ENCODE measurements at places on chromosomes 1 and 21. TPM values are rescaled to one million over a fixed set of nuclear protein-coding genes. Genes with fewer than 3 reads are reported as not detected.
A peak's percentile ranks its signal among the peaks of the same experiment; 100 is the strongest.

Gene PDE4DIP
- 45.2 TPM for total RNA-seq

Gene ERICH3
- not detected for total RNA-seq

Gene KHDRBS1
- total RNA-seq, result 126 TPM

Gene CFHR3
- not detected for total RNA-seq

Gene G0S2
- 15.1 TPM for total RNA-seq

Gene TNFRSF9
- 3.4 TPM for total RNA-seq

Gene TNFRSF25
- 18.8 TPM for total RNA-seq

Gene EEIG2
- total RNA-seq, result 7.1 TPM

Gene KLHDC7A
- 0.17 TPM for total RNA-seq

Gene MTARC1
- total RNA-seq, result 4.5 TPM

Gene SEMA4A
- 0.66 TPM for total RNA-seq

DNA sequence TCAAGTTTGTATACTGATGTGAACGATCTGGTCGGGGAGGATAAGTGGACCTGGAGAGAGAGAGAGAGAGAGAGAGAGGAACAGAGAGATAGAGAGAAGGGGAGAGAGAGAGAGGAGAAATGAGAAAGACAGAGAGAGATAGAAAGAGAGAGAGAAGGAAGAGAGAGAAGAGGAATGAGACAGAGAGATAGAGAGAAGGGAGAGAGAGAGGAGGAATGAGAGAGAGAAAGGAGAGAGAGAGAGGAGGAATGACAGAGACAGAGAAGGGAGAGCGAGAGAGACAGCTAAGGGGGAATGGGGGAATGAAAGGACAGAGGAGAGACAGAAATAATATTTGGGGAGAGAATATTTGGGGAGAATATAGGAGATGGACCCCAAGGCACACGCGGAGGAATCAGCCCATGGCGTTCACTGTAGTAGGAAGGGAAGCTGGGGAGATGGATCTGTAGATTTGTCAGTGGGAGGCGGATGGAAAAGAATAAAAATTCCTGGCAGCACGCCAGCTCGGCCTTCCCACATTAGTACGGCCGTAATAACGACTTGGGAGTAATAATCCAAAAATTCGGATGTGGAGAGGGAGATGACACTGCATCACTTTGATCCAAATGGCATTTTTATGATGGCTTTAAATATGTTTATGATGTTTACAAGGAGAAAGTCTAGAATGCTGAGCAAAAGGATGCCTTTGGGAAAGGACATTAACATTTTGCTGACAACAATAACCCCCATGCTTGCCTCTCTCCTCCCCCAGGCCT, 159.8 kb upstream of the KCNJ6 start:
- no peaks in the 10 kb centered on the region for H3K36me3 ChIP-seq
- no peak overlapping the region for H3K4me3 ChIP-seq
- no peak overlapping the region for H3K27ac ChIP-seq
- DNase-seq, result no peak
- no peaks in the 10 kb centered on the region for H3K4me1 ChIP-seq

GRCh38 chr1:181936269-181936668, 125.2 kb downstream of the ZNF648 start:
- no peak overlapping the region for H3K4me3 ChIP-seq
- no peak for DNase-seq
- no peak overlapping the region for H3K27ac ChIP-seq
- H3K4me1 ChIP-seq, result no peaks in the 10 kb centered on the region
- no peaks in the 10 kb centered on the region for H3K36me3 ChIP-seq

- no peak overlapping the region for H3K4me3 ChIP-seq
- no peak overlapping the region for H3K27ac ChIP-seq
- no peaks in the 10 kb centered on the region for H3K27me3 ChIP-seq
- no peaks in the 10 kb centered on the region for H3K36me3 ChIP-seq
- DNase-seq, result no peak
Measured at GRCh38 chr1:47783638-47784496, 213.3 kb downstream of the TRABD2B start.

DNA sequence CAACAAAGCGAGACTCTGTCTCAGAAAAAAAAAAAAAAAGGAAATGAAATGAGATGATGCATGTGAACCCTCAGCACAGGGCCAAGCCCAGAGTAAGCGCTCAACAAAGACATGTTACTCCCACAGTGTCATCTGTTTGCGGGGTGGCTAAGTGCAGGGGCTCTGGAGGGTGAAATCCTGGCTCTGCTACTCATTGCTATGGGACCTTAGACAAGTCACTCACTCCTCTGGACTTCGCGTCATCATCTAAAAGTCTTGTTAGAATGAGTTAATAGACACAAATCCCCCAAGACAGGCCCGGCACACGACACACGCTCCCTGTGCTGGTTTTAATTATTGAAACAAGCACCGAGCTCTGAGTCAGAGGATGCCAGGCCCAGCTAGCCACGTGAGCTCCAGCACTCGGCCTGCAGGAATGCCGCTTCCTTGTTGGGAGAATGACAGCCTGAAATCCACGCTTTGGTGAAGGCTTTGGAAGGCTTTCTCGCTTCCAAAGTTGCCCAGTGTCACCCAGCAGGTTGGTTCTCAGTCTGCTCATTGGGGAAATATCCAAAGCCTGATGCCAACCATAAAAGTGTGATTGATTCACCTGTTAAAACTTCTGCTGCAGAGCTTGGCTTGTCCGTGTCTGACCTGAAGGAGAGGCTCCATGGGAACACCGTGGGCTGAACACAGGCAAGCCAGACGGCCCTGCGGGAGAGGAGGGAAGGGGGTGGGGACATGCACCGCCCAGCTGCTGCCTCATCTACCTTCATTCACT, 36.7 kb upstream of the TARDBP start:
- no peaks in the 10 kb centered on the region for H3K36me3 ChIP-seq
- H3K27ac ChIP-seq, result peak overlapping the region; percentile 4
- peaks cover 21% of the 10 kb centered on the region for H3K27me3 ChIP-seq
- H3K4me1 ChIP-seq, result peaks cover 8% of the 10 kb centered on the region
- DNase-seq, result peak; percentile 83
- H3K4me3 ChIP-seq, result no peak overlapping the region

DNA sequence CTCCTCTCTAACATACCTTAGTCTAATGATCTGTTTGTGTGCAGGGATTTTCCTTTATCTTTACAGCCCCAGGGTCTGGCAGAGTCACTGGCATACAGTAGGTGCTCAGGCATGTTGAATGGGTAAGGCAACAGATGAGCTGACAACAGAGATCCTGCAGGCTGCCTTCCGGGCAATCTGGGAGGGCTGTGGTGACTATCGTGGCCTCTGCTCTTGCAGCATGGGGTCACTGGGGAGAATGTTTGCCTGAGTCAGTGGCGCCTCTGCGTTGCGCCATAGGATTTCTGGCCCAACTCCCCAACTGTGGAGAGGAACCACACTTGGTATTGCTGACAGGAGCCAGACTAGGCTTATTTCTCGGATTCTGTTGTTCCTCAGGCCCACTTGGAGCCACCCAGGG, 93.8 kb downstream of the LAMC2 start:
- H3K4me3 ChIP-seq, result no peak overlapping the region
- H3K4me1 ChIP-seq, result peaks cover 29% of the 10 kb centered on the region
- DNase-seq, result peak; percentile 78
- peak overlapping the region; percentile 96 for H3K27ac ChIP-seq
- H3K36me3 ChIP-seq, result no peaks in the 10 kb centered on the region
- no peaks in the 10 kb centered on the region for H3K27me3 ChIP-seq

DNA sequence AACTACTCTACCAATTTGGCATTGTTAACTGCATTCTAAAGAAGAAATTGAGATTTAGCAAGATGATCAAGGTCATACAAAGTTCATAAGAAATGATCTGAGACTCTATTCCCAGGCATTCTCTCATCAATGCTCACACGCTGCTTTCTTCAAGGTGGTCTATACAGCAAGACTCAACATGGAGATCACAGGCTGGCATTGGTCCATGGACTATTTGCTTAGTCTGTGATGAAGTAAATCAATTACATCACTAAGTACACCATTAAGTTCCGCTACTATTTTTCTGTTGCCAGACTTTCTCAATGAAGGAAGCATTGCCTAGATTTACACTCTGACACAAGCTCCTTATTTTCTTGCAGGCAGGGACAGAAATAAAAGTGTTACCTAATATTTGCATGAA, 51.9 kb upstream of the CYP2J2 start:
- no peak for DNase-seq
- no peak overlapping the region for H3K27ac ChIP-seq
- H3K27me3 ChIP-seq, result peaks cover 5% of the 10 kb centered on the region
- no peak overlapping the region for H3K4me3 ChIP-seq
- H3K4me1 ChIP-seq, result no peaks in the 10 kb centered on the region

GRCh38 chr1:10074852-10075730, 42.3 kb downstream of the UBE4B start:
- H3K4me1 ChIP-seq, result peaks cover 23% of the 10 kb centered on the region
- peak overlapping the region; percentile 68 for H3K27ac ChIP-seq
- H3K27me3 ChIP-seq, result no peaks in the 10 kb centered on the region

DNA sequence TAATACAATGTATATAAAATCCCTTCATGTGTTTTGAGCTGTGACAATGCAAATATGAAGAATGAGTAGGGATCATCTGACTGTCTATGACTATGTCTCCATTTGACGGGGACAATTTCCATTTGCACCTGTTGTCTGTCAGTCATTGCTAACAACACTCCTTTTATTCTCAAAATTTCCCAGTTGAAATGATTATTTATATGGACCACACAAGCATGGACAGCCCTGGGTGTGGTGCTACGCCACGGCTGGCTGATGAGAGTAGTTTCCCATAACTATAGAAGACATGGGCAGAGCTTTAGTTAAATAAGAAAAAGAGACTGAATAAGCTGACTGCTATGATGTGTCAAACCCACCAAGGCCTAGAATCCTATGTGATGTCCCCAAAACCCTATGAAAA, 135.8 kb downstream of the MAP3K21 start:
- DNase-seq, result no peak
- H3K27ac ChIP-seq, result no peak overlapping the region
- no peaks in the 10 kb centered on the region for H3K36me3 ChIP-seq
- no peaks in the 10 kb centered on the region for H3K4me1 ChIP-seq
- H3K4me3 ChIP-seq, result no peak overlapping the region
- no peaks in the 10 kb centered on the region for H3K27me3 ChIP-seq

GRCh38 chr1:193356249-193356648, 169.8 kb upstream of the B3GALT2 start:
- no peaks in the 10 kb centered on the region for H3K27me3 ChIP-seq
- H3K4me1 ChIP-seq, result no peaks in the 10 kb centered on the region
- DNase-seq, result no peak
- no peaks in the 10 kb centered on the region for H3K36me3 ChIP-seq
- no peak overlapping the region for H3K27ac ChIP-seq

DNA sequence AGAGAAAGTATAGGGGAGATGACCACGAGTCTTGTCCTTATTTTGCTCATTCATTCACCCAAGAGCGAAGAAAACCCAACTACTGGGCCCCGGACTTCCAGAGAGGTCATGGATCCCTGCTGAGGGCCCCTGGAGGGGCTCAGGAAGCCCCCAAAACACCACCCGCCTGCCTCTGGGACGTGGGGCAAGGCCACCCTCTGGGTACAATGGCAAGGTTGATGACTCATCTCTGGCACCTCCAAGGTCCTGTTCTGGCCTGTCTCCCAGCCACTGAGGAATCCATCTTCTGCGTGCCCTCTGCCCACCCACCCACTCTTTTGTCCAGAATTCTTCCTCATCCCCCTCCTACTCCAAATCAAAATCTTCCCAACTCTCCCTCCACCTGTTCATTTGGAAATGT, 21.3 kb upstream of the PRDM15 start:
- no peak overlapping the region for H3K27ac ChIP-seq
- peaks cover 6% of the 10 kb centered on the region for H3K36me3 ChIP-seq
- H3K4me3 ChIP-seq, result no peak overlapping the region
- no peak for DNase-seq
- H3K27me3 ChIP-seq, result no peaks in the 10 kb centered on the region

GRCh38 chr1:235919127-235919832, 52.6 kb upstream of the LYST start:
- no peaks in the 10 kb centered on the region for H3K27me3 ChIP-seq
- H3K27ac ChIP-seq, result peak overlapping the region; percentile 90
- peaks cover 50% of the 10 kb centered on the region for H3K4me1 ChIP-seq
- DNase-seq, result no peak

GRCh38 chr1:21579791-21580190, 70.6 kb downstream of the ALPL start:
- no peaks in the 10 kb centered on the region for H3K36me3 ChIP-seq
- H3K4me3 ChIP-seq, result no peak overlapping the region
- peaks cover 5% of the 10 kb centered on the region for H3K4me1 ChIP-seq
- no peak for DNase-seq
- no peak overlapping the region for H3K27ac ChIP-seq

GRCh38 chr21:36722370-36723368, 23.8 kb downstream of the SIM2 start:
- H3K4me1 ChIP-seq, result no peaks in the 10 kb centered on the region
- peaks cover 7% of the 10 kb centered on the region for H3K27me3 ChIP-seq
- DNase-seq, result no peak
- H3K4me3 ChIP-seq, result no peak overlapping the region
- no peak overlapping the region for H3K27ac ChIP-seq
